BJ (cell line): ENCODE measurements at places on chromosomes 6 and 20.

DNA sequence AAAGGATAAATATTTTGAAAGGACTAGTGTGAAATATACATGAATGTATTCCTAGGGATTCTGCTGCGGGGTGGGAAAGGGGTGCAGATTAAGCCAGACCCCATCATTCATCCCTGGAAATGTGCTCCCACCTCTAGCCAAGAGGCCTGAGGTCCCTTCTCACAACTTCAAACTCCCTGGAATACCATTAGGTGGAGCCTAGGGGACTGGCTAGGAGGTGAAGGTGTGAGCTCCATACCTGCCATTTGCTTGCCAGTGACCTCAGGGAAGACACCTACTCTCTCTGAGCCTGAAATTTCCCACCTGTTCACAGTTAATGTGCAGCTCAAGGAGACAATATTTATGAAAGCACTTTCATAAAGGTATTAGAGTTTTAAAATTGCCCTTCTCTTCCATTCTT is 4.7 kb upstream of the CCN2 start:
- DNase-seq, result no peak

DNA sequence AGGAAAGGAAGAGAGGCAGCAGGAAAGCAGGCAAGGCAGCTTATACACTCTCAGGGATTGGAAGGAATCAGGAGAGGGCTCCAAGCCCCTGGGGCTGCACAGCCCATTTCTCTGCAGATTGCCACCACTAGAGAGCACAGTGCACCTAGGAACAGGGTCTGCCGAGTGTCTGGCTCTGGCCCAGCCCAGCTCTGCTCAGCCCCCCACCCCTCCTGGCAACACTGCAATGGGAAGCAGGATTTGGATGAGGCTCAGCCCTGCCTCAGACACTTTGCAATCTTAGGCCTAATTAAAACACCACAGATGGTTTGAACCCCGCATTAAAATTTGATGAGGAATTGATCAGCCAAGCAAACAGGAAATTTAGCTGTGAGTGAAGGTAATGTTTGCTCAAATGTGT is 252.7 kb downstream of the DHX35 start:
- no peak for DNase-seq

GRCh38 chr6:73514746-73515110 is 6.1 kb downstream of the EEF1A1 start:
- no peak for DNase-seq

DNA sequence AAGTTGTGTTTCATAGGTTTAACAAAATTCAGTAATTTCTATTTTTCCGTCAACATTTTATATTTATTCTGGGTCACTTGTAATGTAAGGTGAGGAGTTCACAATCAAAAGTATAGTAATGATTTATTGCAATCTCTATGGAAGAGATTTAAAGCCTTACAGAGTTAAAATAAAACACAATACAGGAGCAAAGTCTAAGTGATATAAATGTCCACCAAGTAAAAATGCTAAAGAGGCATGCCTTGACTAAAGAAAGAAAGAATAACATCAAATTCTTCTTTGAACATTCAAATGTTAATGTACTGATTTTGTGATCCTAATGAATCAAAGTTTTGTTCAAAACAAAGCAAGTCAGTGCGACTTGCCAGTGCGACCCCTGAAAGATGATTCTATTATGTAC is 61.5 kb downstream of the REPS1 start:
- DNase-seq, result no peak

DNA sequence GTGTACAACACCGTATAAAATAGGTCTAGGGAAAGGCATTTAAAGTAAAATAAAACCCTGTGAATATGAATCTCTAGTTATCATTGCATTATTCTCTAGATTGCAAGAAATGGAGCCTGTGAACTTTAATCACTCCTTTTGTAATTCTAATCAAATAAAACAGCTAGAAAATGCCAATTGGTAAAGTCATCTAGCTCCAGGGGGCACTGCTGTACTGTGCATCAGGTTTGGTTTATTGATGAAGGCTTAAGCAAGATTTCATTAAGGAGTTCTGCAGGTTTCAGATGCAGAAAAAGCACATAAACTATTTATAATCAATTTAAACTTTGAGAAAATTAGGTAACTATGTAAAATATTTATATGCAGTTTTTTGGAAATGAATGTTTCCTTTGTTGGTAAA is 645.0 kb downstream of the PHF3 start:
- DNase-seq, result no peak

DNA sequence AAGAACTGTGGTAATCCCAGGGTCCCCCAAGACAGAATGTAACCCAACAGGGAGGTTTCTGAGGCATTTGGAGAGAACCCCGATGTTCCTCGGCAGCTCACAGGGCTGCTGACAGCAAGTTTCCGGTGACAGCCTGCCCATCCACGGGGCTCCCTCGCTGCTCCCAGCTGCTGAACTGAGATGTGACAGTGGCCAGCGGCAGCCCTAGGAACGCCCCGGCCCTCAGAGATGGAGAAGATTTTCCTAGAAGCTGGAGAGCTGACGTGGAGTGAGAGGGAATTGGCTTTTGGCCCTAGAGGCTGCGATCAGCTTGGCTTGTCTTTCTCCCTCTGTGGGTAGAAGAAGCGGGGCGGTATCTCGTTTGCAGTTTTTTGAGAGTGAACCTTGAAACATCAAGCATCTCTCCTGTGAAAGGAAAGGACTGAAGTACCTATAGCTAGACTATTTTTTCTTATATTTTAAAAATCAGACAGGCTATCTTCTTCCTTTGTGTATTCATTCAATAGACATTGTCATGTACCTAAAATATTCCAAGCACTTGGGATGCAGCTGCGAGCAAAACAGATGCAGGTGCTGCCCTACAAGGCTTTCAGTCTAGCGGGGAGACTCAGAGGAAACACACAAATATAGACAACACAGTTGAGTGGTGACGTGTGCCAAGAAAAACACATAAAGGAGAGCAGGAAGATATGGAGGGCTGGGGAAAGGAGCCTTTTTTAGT is 28.4 kb upstream of the NFATC2 start:
- DNase-seq, result no peak

GRCh38 chr20:14711652-14712051 is 374.2 kb upstream of the FLRT3 start:
- no peak for DNase-seq

DNA sequence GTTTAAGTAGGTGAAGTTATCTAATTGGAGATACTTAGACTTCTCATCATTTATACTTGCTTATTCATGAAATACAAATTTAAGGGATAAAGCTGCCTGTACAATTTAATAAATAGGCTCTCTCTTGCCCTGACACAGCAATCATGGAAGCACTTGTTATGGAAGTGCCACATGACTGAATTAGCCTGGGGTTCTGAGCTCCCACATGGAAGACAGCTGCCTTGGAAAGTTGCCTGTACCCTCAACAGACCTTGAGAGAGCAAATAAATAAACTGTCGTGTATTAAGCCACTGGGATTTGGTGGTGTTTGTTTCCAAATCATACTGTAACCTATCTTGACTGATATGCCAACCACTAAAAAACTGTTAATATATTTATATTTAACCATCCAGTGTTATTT is 87.0 kb upstream of the RSPO3 start:
- no peak for DNase-seq

GRCh38 chr6:88922775-88923548 is 40.5 kb downstream of the RNGTT start:
- no peak for DNase-seq

DNA sequence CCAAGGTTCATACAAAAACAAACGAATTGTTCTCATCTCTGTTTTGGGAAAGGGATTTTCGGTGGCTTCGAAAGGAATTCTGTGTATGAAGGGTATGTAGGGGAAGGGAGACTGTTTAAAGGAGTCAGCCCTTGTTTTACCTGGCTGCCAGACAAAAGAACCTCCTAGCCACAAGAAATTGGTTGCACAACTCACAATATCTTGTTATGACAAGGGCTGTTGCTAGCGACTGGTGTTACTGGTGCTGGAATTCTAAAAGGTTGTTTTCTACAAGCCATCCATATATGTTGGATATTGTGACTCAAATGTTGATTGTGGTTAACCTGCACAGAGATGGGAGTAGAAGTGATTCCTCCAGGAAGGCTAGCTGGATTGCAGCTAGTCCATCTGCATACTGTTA is 34.6 kb upstream of the CITED2 start:
- peak; percentile 48 for DNase-seq

GRCh38 chr20:58633161-58634053 is 17.7 kb upstream of the STX16 start:
- no peak for DNase-seq

GRCh38 chr20:24096864-24097450 is 108.4 kb upstream of the GGTLC1 start:
- no peak for DNase-seq

DNA sequence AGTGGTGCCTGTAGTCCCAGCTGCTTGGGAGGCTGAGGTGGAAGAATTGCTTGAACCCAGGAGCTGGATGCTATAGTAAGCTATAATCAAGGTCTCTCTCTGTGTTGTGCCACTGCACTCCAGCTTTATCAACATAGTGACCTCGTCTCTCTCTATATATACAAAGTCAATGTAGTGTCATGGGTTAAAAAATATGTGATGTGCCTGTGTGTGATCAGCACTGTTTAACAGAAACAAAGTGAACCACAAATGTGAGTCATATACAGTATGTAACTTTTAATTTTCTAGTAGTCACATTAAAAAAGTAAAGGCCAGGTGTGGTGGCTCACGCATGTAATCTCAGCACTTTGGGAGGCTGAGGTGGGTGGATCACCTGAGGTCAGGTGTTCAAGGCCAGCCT is 85.3 kb upstream of the RNF24 start:
- DNase-seq, result no peak

DNA sequence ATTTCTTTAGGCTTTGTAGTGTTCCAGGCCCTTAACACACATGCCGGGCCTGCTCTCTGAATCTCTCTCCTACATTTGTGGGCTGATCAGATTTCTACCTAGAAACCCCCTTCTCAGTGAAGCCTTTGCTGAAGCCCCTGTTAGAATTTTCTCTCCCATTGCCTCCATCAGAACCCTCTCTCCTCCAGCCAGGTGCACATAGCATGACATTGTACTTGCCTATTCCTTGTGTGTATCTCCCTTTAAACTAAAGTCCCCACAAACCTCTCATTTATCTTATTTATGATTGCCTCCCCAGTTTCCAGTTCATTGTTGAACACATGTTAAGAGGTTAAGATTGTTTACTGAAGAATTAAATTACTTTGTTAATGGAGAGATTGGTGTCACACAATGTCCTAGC is 325.5 kb upstream of the CITED2 start:
- no peak for DNase-seq

DNA sequence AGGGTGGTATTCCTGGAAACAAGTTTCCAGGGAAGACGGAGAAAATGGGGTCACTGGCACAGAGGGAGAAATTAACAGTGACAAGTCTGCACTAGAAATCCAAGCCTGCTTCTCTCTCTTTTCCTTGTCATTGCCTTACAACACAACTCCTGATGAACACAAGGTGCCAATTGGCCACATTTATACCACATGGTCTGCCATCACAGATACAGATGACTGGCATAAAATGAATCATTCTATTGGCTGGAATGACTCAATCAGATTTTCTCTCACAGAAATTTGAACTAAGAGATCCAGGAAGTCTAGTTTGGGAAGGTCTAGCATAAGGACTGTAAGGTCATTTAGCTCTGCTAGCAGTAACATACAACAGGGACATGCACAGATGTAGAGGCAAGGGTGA is 190.3 kb downstream of the LINC00237 start:
- DNase-seq, result no peak

- no peak for DNase-seq
Measured at GRCh38 chr6:132760256-132760655, 2.6 kb upstream of the VNN2 start.

DNA sequence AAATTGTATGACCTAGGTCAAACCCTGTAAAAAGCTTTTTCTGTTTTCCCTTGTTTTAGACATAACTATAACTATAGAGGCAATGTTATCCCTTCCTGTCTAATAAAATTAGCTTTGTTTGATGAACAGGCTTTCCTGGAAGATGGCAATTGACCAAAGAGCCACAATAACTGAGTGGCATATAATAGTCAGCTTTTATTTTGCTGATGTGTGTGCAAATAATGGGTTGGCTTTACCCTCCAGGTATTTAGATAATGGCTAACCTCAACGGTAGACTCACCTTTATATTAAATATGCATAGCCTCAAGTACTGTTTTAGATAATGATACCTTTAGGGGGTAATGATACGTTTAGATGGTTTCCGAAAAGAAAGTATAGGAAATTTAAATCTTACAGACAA is 15.0 kb downstream of the TBXT start:
- no peak for DNase-seq

GRCh38 chr6:157265186-157265585 is 58.1 kb downstream of the TMEM242 start:
- no peak for DNase-seq

DNA sequence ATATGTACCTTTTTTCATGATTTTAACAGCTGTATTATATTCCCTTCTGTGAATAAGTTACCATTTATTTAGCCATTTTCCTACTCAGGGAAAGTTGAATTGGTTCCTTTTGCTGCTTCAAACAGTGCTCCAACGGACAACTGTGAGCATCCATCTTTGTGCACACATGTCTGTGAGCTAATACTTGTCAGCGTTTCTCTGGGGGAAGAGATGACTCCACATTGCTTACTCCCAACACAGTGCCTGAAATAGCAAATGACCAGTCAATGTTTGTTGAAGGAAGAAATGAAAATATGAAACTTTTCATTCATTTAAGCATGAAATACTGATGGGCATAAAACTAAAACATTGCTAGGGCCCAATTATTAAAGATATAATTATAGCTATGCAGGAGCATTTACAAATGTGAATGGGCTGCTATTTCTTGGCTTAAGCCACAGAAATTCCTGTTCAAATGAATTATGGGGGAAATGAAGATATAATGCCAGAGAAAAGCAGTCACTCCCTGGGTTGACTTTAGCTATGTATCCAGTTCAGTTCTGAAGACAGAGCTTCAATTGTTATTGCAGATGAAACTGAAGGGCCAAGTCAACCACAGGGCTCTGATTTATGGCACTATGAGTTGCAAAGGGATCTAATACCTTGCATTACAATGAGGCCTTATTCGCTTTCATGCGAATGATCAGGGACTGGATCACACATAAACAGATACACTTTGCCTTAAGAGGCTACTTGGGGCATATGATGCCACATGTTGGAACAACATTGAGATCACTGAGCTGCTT is 47.4 kb upstream of the FOXC1 start:
- no peak for DNase-seq

DNA sequence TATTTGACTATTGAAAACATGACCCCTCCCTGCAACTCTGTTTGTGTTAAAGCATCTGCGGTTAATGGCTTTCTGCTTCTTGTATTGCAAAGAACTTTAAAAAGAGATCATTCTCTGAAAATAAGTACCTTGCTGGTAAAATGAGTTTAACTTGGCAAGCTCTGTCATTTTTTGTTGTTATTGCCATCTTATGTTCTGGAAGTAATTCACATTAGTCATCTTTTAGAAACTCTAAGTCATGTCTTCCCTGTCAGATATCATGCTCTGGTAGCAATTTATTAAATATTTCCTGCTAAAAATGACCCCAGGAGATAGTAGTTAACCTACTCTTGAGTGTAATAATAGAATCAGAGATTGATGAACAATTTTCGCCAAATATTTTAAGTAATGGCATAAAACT is 890.6 kb downstream of the KIF16B start:
- DNase-seq, result no peak

- DNase-seq, result no peak
Measured at GRCh38 chr20:58512808-58513552, 2.2 kb downstream of the APCDD1L start.
